ENCODE measurements at places on chromosomes 2 and 18.
A peak's percentile ranks its signal among the peaks of the same experiment; 100 is the strongest.

- DNase-seq = no peak
These were observed 96.0 kb downstream of the INHBB start for GRCh38 chr2:120441744-120442471.

GRCh38 chr2:172639823-172640222, 83.9 kb downstream of the PDK1 start:
- DNase-seq = peak; percentile 96

- DNase-seq = no peak
These were observed 540.6 kb upstream of the GCFC2 start for GRCh38 chr2:76251342-76251741.

GRCh38 chr2:18125303-18125702, 246.8 kb downstream of the KCNS3 start:
- DNase-seq = no peak

GRCh38 chr2:241190291-241190981, 2.0 kb downstream of the ANO7 start:
- no peak for DNase-seq

DNA sequence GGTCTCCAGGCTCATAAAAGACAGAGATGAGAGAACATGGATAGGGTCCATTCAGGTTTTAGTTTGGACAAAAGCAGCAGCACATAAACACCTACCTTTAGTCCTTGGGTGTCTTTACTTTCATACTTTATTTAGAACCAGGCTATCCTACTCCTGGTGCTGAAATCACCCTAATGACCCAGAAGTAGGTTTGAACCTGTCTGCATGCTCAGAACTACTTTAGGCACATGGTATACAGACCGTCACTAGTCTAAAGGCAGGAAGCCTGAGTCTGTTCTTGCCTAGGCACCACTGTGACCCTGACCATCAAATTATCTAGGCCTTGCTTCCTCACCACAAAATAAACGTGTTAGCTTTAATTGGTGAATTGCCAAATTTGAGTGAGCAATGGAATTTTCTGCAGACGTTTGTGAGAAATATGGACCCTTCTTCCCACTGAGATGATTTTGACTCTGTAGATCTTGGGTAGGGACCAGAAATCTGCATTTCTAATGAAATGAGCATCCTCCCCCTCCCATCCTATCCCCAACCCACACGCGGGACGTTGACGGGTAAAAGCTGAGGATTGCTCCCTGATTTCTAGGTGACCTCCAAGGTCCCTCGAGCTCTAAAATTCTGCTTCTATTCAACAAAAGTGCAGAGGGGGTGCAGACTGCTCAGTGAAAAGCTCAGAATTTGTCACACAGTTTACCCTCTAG, 75.1 kb downstream of the PLEKHM3 start:
- no peak for DNase-seq

- no peak for DNase-seq
These were observed 12.4 kb downstream of the LRRFIP1 start for GRCh38 chr2:237639836-237640220.

DNA sequence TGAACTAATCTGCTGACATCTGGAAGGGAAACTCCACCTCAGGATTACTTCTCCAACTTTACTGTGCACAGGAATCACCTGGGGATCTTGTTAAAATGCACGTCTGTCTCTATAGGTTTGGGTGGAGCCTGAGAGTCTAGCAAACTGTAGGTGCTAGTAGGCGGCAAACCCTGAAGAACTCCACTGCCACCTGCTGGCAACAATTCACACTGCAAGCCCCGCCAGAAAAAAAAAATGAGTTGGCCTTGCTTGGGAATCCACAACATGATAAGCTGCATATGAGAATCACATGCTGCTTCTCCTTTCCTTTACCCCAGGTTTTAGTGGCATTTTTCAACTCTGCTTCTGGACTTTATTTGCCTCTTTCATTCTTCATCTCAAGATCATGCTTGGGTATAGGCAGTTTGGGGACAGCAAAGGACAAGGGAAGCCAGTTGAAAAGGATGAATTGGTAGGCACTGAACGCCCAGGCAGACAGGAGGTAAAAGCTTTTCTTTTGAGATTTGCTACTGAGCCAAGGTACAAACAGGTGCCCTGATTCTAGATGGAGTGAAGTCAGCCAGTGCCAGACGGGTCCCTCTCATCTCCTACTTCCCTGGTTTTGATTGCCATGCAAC, 88.8 kb downstream of the VIT start:
- DNase-seq = peak; percentile 69

DNA sequence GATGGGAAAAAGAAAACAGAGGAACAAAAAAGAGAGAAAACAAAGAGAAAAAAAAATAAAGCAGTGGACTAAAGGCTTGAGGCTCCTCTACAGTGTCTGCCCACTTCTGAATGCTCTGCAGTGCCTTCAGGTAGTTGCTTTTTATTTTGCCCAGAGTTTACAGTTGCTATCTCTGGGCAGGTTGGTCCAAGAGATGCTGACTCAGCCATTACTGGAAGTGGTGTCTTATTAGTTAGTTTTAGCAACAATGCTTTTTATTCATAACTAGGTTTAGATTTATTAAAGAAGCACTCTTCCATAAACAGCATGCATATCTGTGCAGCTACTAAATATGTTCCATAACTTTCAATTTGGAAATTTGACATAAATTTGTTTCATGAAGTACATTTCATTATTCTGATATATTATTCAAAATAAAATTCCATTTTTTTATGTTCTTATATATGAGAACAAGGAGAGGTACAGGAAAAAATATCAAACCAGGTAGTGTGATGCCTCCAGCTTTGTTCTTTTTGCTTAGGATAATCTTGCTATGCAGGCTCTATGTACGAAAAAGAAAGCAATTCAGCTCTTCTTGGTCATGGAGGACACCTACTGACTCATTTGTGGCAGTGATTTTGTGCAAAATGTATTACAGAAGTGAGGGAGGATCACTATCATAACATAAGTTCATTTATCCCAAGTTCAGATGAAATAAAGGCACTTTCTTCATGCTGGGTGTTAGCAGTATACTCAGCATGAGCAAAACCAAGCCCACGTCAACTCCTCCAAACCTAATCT, 69.5 kb downstream of the RPIA start:
- DNase-seq = no peak

DNA sequence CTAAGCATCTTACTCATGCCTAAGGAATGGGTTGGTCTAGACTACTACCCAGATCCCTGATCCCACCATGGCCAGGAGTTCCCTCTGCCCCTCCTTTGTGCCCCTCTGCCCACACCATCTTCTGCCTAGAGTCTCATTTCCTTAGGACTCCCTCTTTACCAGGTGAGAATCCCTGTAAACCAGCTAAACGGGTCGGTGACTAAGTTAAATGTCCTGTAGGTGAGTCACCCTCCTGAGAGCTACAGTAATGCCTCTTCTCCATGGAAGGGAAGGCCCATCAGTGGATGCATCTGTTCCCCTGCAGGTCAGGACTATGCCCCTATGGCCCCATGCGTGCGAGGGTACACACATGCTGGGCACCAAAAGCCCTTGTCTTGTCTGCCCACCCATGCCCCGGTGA, 25.4 kb downstream of the PTGR3 start:
- no peak for DNase-seq

DNA sequence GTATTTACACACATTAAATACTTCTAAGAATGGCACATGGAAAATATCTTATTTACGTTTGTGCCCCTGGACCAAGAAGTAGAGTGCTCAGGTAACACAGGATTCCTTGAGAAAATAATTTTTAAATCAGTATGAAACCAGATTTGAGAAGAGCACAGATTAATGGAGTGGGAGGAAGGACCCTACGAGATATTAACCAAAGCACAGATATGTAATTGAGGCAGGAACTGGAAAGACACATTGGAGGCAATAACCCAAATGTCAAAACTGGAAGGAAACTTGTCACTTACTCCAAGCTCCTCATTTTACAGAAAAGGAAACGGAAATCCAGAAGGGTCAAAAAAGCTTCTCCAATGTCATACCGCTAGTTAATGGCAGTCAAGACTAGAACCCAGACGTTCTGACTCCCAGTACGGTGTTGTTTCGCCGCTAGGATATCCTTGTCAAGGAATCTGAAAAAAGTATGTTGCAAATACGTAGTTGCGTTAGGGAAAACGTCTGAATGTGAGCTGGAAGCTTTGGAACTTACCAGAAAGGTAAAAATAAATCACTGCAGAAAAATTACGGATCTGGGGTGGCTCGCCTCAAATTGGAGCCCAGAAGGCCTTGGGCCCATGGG, 634 bp downstream of the MTIF2 start:
- no peak for DNase-seq

- no peak for DNase-seq
These were observed 252.1 kb upstream of the COPS8 start for GRCh38 chr2:236833501-236834073.

DNA sequence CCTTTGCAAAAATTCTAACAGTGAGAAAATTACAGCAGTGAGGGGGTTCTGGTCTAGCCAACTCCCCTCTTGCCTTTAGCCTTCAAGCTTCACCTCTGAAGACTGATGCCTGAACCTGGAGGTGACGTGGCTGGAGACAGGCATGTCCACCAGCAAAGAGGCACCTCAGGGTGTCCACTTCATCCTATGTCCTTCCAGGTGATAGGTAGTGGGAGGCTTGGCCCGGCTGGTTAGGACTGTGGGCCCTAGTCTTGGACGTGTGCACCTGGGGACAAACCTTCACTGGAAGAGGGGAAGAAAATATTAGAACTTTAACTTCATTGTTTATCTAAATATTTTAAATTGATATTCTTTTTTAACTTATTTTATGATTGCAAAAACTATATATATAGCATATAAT, 35.5 kb upstream of the EDAR start:
- DNase-seq = no peak

DNA sequence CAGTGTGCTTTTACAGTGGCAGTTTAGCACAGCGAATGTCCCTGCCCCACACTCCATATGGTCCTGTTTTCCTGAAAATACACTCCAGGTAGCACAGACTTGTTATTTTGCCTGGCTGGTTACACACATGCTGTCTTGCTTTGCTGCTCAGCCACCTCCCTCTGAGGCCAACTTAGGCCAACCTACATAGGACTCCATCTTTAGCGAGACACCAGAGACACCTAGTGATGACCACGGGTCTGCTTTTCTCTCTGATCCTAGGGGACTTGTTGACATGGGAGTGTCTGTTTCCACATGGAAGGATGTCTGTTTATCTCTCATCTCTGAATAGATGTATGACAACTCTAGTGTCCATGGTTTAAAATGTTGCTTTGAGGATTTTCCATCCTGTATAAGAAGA, 43.3 kb downstream of the PLEKHB2 start:
- DNase-seq = no peak

DNA sequence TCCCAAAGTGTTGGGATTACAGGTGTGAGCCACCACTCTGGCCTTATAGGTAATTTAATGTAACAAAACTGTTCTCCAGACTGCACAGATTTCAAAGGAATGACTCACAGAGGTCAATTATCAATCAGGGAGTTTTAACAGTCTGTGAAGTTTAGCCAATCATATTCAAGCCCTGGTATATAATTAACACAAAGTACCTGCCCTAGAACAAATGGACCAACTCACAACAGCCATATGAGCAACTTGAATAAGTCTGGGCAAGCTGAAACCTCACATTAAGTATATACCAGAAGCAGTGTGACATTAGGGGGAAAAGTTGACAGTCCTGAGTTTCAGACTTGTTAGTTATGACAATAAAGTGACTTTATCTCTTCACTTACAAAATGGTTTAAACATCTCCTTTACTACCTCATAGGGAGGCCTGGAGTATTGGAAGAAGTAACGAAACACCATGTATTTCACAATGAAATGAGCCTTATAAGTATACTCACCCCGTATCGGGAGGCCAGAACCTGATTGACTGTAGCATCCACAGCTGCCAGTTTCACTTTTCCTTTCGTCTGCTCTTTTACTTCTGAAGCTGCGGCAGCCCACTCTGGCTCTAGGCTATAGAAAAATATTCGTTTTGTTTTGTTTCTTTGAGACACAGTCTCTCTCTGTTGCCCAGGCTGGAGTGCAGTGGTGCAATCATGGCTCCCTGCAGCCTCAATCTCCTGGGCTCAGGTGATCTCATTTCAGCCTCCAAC, 22.2 kb downstream of the PDIA6 start:
- no peak for DNase-seq

GRCh38 chr2:112648081-112648480, 2.3 kb downstream of the SLC20A1 start:
- no peak for DNase-seq

- no peak for DNase-seq
These were observed 22.3 kb downstream of the DTNB start for GRCh38 chr2:25651066-25651465.

- DNase-seq = no peak
These were observed 523.3 kb upstream of the SLC8A1 start for GRCh38 chr2:40975151-40975550.

DNA sequence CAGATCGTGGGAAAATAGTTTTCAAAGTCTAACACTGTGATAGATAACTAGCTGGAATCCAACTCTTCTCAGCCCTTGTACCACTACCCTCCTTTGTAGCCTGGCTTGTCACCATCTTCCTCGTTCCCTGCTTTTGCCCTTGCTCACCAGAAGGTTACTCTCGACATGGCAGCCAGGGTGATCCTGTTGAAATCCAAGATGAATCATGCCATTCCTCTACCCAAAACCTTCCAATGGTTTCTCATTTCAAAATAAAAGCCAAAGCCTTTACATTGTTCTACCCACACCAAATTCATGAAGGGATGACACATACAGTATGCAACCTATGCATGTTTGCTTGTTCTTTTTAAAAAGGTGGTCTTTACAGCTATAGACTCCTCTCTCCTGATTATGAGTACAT, 45.7 kb downstream of the STAT4 start:
- no peak for DNase-seq

DNA sequence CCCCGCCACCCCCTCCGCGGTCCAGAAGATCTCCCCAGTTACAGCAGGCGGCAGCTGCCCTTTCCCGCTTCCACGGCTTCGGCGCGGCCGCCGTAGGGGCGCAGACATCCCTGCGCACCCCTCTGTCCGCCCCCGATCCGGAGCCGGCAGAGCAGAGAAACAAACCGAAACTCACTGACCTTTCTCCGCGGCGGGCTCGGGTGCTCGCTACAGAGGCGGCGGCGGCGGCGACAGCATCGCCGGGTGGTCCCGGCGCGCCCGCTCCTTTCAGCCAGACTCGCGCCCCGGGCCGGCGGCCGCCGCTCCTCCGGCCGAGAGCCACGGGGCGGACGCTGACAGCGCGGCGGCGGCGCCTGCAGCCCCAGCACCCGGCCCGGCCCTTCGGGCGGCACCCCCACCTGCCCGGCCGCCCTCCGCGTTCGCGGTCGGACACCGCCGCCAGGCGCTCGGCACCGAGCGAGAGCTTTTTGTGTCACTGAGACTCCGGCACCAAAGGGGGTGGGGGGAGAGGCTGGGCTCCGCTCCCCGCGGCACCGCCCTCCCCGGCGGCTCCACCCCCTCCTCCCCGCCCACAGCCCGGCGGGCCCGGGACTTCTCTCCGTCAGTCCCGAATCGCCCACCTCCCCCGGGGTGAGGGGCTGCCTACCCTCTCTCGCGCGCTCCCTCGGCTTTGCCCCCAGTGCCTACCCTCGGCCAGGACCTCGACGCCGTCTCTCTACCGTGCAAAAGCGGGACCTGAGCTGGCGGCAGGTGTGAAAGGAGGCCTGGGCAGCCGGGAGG, 1.4 kb upstream of the RNF152 start:
- peak; percentile 58 for DNase-seq

- no peak for DNase-seq
These were observed 35.9 kb downstream of the SPRED2 start for GRCh38 chr2:65396348-65397026.

GRCh38 chr18:44680273-44681075, at the start of gene SETBP1:
Gene SETBP1 (plus strand): TSS chr18:44680888. CDS start chr18:44701347, 20,459 bp downstream.
- DNase-seq = no peak
